SK-MEL-5 (cell line): ENCODE measurements at places on chromosomes 7 and 10. TPM values are rescaled to one million over a fixed set of nuclear protein-coding genes. Genes with fewer than 3 reads are reported as not detected.

Gene ADIRF
- not detected in 2 replicates for total RNA-seq

Gene SEMA3E
- 4.1 and 6.8 TPM in 2 replicates for total RNA-seq

DNA sequence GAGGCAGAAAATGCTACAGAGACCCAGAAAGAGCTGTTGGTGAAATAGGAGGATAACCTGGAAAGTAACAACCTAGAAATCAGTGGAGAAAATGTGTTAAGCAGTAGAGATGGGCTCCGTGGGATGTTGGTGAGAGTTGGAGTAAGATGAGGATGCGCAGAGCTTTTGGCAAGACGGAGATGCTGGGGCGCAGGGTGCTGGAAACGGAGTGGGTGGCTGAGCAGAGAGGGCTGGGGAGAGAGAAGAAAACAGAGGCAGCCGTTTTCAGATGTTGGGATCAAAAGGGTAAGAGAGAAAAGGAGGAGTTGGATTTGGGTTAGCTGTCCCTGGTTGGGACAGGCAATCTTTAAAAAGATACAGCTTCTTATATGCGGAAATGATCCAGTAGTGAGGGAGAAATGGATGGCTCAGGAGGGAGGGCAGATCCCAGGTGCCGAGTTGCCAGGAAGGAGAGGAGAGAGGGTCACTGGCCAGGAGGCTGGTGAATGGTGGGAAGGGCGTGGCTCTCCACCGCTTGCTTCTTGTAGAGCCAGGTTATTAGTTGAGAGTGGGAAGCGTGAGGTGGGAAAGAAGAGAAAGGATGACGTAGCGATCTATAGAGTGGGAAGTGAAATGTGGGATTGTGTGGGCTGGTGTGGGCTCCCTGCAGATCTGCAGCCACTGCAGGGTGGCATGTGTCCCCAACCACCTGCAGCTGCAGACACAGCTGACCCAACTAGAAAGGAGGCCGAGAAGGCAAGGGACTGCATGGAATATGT is 182.2 kb upstream of the SVIL start:
- no peak for DNase-seq

- no peak for DNase-seq
These were observed 133.8 kb downstream of the CNOT4 start for GRCh38 chr7:135375908-135376699.

GRCh38 chr10:5938291-5938690 is 39.1 kb downstream of the IL15RA start:
- no peak for DNase-seq

GRCh38 chr10:116918583-116918982 is 69.3 kb downstream of the ENO4 start:
- no peak for DNase-seq

GRCh38 chr7:5418285-5418582 is 5.4 kb downstream of the TNRC18 start:
- DNase-seq, result no peak

- DNase-seq, result no peak
These were observed 304.8 kb downstream of the GLRX3 start for GRCh38 chr10:130440971-130441370.

GRCh38 chr7:41779918-41780317 is 77.0 kb upstream of the INHBA start:
- DNase-seq, result no peak

- no peak for DNase-seq
These were observed 4.1 kb upstream of the IFIT2 start for GRCh38 chr10:89297791-89298190.

- no peak for DNase-seq
These were observed 35.5 kb downstream of the COA1 start for GRCh38 chr7:43693687-43694398.

- no peak for DNase-seq
These were observed 31.4 kb upstream of the TRIM8 start for GRCh38 chr10:102612964-102613275.

Gene ADCY1
- total RNA-seq, result 39.9 and 41.4 TPM in 2 replicates

Gene CYP26C1
- not detected in 2 replicates for total RNA-seq

Gene TDRD1
- not detected in 2 replicates for total RNA-seq

GRCh38 chr10:45373576-45374349 is at the start of gene ALOX5:
ALOX5 (plus strand) TSS chr10:45374216; CDS start chr10:45374280, 64 bp downstream.
- DNase-seq, result no peak

- DNase-seq, result no peak
These were observed 132.2 kb downstream of the CHRM2 start for GRCh38 chr7:137000621-137001020.

Gene XRCC2
- total RNA-seq, result 13.2 and 14.1 TPM in 2 replicates

- DNase-seq, result no peak
These were observed 156.1 kb downstream of the MAD1L1 start for GRCh38 chr7:2076649-2077064.

DNA sequence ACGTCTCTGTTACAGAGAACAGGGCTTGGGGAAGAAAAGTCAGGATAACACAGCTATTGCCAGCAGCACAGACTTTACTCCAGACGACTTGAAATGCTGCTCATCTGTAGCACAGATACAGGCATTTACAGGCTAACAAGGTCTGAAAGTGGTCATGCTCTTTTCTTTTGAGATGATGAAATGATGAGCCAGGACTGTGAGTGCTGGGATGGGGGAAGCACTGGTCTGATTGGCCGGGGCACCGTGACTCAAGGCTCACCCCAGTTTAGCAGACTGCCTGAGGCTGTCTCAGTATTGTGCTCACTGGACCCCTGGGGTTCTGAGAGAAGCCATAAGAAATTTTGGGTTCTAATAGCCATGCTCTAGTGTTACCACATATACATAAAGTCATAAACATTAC is 12.4 kb downstream of the SMKR1 start:
- DNase-seq, result no peak

DNA sequence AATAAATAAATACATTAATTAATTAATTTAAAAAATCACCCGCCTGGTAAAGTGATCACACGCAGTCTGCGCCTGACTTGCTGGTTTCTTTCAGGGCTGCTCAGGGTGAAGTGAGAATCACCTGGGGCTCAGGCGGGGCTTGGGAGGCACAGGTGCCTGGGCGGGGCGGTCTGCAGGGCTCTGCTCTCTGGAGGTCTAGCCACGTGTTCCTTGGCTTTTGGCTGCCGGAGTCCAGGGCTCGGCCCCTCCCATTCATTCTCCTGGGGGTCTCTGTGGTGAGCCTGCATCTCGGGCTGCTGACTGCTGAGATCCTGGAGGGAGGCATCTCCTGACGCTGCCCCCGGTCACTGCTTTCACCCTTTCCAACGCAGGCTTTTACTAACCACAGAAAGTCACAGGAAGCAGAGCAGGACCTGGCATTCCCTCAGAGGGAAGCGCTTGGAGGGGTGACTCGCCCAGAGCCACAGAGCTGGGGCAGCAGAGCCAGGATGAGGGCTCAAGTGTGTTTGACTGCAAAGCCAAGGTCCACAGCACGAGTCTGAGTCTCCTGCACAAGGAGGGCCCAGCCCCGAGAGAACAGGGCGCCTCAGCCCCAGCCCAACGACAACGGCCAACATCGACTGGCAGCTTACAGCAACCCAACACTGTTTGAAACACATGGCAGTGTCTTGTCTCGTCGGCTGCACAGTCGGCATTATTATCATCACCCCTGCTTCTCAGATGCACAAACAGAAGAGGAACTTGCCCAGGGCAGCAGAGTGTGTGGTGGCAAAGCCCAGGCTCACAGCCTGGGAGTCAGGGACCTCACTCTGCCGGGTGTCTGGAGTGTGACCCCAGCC is 22.4 kb upstream of the MNX1 start:
- no peak for DNase-seq

DNA sequence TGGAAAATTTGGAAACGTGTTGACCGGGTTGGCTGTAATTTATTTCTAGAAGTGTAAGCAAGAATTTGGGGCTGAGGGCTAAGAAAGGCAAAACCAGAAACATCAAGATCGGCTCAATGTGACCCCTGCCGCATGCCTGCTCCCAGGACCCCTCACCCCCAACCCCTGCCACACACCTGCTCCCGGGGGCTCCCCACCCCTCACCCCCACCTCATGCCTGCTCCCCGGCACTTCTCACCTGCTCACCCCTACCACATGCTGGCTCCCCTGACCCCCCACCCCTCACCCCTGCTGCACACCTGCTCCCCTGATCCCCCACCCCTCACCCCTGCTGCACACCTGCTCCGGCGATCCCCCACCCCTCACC is 19.0 kb upstream of the CFAP46 start:
- no peak for DNase-seq

Gene GIMAP8
- total RNA-seq, result not detected in 2 replicates

Gene PSD
- total RNA-seq, result 0.40 and 0.61 TPM in 2 replicates

Gene TMEM236
- total RNA-seq, result 0.03 and 0.05 TPM in 2 replicates

- no peak for DNase-seq
These were observed 57.5 kb downstream of the CTBP2 start for GRCh38 chr10:125102821-125103220.

Gene TPST1
- total RNA-seq, result 56.6 and 62.3 TPM in 2 replicates

Gene DGKB
- total RNA-seq, result 0.03 and 0.16 TPM in 2 replicates

DNA sequence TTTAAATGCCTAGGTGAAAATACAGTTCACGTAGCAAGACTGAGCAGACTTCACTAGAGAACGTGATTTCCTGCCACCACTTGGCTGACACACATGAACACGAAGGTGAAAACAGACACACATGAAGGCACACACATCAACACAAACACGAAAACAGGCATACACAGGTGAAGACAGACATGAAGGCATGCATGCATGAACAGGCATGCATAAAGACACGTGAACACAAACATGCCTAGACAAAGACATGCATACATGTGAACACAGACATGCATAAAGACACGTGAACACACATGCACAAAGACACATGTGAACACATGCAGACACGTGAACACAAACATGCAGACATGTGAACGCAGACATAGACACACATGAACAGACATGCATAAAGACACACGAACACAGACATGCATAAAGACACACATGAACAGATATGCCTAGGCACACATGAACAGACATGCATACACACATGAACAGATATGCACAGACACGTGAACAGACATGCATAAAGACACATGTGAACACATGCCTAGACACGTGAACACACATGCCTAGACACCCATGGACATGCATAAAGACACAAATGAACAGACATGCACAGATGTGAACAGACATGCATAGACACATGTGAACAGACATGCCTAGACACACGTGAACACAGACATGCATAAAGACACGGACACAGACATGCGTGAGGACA is 243.1 kb downstream of the ZMYND11 start:
- DNase-seq, result no peak

Gene C10orf53
- total RNA-seq, result not detected in 2 replicates

- peak; percentile 17 for DNase-seq
These were observed 283.0 kb downstream of the TCF7L2 start for GRCh38 chr10:113232928-113233511.

- no peak for DNase-seq
These were observed 654.7 kb upstream of the ZWINT start for GRCh38 chr10:57015595-57016318.

GRCh38 chr7:27835376-27835775 is 95.4 kb downstream of the TAX1BP1 start:
- no peak for DNase-seq

DNA sequence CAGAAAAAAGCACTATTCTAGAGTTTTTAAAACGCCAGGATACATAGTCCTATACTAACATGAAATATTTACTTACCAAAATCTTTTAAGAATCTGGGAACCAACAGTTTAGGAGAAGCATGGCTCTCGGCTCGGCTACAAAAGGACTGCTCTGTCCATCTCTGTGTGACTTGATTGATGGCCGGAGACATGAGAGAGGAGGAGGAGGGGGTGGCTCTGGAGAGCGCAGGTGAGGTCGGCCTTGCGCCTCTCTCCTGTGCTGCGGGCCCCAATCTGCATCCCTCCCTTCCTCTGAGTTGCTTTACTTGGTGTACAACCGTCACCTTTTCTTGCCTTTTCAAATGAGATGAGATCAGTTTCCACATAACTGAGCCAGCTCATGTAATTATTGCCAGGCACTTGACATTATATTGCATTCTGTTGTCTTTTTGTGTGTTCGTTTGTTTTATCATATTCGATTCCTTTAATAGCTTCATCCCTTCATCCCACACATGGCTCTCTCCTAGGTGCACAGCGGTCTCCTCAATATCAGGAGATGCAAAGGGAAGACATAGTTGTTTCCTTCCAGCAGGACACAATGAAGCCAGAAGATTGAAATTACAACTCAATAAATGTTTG is 87.8 kb upstream of the KLF6 start:
- no peak for DNase-seq

- DNase-seq, result no peak
These were observed 63.2 kb downstream of the SMURF1 start for GRCh38 chr7:99080679-99081078.

DNA sequence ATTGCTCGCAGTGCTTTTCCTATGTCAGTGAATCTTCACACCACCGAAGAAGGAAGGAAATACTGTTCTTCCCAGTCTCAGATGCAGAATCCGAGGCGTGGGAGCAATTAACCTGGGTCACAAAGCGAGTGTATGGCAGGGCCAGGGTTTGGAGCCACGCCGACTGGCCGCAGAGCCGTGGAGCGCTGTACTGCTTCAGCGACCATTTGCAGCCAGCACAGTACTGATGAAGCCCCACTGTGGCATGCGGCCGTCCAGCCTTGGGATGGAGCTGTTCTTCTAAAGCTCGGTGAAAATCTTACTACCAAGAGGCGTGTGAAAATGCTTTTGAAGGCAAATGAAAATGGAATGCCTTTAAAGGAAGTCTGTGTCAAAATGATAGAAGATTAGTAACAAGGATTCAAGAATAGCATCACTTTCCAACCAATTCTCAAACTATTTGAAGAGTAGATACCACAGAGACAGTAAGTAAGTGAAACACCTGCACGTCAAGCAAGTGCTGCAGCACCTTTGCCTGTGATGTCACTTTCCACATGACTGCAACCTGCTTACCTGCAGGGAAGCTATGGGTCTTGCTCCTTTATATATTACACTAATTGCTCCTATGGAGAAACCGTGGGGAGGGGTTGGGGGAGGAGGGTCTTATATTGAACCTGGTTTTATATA is 4.9 kb downstream of the PPP2R2D start:
- no peak for DNase-seq

GRCh38 chr10:130491011-130491692 is 355.0 kb downstream of the GLRX3 start:
- no peak for DNase-seq
